ENCODE measurements at places on chromosomes 1 and 21. TPM values are rescaled to one million over a fixed set of nuclear protein-coding genes. Genes with fewer than 3 reads are reported as not detected.

- DNase-seq = no peak
Observed at GRCh38 chr1:18794561-18794960, 64.9 kb downstream of the TAS1R2 start.

DNA sequence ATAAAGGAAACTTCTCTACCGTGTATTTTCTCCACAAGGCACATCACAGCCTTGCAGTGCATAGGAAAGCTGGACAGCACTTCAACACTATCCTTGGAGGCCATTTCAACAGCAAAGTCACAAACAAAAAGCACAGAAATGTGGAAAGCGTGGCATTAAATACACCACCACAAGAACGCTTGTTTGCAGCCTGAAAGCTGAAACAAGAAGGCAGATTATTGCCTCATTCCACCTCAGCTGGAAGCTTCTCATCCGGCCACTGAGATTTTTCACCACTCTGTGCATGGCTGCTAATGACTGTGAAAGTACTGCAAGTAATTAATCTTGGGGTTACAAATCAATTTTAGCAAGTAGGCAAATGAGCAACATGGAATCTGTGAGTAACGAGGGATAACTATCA, 50.9 kb upstream of the GALNT2 start:
- no peak for DNase-seq

DNA sequence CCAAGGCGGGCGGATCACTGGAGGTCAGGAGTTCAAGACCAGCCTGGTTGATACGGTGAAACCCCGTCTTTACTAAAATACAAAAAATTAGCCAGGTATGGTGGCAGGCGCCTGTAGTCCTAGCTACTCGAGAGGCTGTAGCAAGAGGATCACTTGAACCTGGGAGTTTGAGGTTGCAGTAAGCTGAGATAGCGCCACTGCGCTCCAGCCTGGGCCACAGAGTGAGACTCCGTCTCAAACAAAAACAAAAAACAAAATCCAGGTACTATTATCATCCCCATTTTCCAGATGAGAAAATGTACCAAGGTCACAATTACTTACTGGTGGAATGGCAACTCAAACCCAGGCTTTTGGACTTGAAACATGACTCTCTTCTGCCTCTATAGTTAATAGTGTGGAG, 4.5 kb downstream of the TOMM20 start:
- DNase-seq = no peak

DNA sequence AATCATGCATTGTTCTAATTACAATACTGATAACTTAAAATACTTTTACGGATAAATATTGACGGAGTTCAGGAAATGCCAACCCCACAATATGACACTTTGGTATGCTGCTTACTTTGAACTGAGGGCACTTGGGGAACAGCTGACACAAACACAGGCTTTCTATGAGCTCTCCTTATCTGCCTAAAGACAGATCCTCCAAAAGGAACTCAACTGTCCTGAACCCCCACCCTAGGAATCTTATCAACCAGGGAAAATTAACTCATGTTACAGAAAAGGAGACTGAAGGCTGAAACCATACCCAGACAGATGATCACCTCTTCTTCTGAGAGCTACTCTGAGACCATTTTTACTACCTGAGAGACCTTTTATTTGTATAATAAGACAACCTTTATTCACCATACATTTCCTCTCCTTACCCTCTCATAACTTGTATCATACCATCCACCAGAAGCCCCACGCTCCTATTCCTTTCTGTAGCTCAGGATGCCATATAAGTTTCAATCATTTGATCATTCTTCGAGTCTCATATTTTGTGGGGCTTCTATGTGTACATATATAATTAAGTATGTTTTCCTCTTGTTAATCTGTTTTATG, 239.5 kb downstream of the FAF1 start:
- DNase-seq = no peak

SYT14 gene
- 1.5 TPM for polyA plus RNA-seq

DNAJC16 gene
- 20.2 TPM for polyA plus RNA-seq

IVL gene
- not detected for polyA plus RNA-seq

All from BJ (cell line).